MV-4-11 (cell line): ENCODE measurements at places on chromosomes 4 and X.

GRCh38 chrX:13536551-13536950, 32.9 kb upstream of the EGFL6 start:
- no peak for DNase-seq

DNA sequence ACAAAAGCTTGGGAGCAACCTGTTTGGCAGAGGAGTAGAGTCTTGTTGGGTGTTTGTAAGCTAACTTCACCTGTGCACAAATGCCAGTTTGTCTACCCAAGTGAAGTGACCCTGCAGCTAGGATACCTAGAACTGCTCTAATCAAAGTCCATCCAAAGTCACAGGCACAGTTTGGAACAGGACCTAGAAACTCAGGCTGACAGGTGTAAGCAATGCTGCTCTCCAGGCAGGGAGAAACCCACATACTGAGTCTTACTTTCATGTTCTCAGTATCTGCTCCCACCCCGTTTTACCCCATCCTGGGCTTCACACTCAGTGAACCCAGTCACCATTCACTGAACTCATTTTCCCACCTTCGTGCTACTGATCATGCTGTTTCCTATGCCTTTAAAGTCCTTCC, 40.3 kb downstream of the MAML3 start:
- no peak for DNase-seq

DNA sequence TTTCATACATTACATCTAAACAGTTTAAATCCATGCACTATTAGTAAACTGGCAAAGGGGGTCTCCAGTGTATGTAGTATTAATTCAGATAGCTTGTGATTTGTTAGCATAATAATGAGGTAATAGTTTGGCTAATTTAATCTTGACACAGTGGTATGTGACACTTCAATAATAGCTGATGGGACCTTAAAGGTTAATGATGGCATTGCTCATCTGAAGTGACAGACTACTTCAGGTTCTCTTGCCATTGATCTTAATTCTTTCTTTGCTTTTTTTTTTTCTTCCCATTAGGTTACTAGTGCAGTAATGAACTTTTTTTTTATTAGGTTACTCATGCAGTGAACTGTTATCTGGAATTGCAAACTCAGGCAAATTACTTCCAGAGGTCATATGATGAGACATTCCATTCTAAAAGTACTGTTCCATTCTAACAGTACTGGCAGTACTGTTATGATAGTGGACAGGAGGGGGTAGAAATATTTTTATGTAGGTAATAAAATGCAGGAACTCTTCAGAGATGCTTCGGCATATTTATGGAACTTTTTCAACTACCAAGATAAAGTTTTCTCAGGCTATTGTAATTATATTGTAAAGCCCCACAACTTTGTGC, 911.3 kb upstream of the LCORL start:
- DNase-seq, result no peak

DNA sequence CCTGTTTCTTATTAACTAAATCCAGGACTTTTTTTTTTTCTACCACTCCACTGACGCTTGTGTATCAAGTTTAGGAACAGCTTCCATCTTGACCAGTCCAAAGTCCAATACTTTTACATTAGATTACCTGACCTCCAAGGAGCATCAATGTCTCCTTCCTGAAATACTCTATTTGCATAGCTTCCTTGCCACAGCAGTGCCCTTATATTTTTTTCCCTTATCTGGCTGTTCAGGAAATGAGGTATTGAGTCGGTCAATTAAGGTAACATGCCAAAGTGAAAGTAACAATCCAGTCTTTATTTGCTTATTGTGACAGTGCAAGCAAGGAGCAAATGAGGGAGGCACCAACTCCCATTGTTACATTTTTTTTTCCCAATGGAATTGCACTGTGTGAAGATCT, 730.8 kb upstream of the NDST4 start:
- DNase-seq, result no peak

DNA sequence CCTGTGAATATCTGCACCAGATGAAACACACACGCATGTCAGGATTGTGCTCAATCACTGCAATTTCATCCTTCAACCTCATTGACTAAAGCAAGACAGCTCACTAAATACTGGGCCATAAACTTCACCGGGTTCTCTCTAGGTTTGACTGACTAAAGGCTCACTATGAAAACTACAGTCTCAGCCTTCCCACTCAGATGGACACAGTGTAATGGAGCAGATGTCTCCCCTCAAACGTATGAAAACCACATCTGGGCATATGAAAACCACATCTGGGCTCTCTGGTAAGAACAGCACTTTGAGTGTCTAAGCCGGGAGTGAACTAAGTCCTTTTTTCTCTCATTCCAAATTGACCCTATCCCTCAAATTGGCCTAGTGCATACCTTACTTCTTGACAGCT, 15.2 kb downstream of the GEMIN8 start:
- DNase-seq, result no peak

- no peak for DNase-seq
Measured at GRCh38 chr4:112371361-112371760, 74.2 kb downstream of the ALPK1 start.

- DNase-seq, result no peak
Measured at GRCh38 chr4:874056-874455, 48.1 kb upstream of the CPLX1 start.

- peak; percentile 85 for DNase-seq
Measured at GRCh38 chrX:45714866-45715265, 514.2 kb upstream of the DIPK2B start.

GRCh38 chr4:23999714-24000469, 110.0 kb upstream of the PPARGC1A start:
- DNase-seq, result no peak

- no peak for DNase-seq
Measured at GRCh38 chr4:150178161-150178560, 99.9 kb downstream of the DCLK2 start.

GRCh38 chr4:107913283-107913899, 18.0 kb upstream of the CYP2U1 start:
- DNase-seq, result peak; percentile 54

DNA sequence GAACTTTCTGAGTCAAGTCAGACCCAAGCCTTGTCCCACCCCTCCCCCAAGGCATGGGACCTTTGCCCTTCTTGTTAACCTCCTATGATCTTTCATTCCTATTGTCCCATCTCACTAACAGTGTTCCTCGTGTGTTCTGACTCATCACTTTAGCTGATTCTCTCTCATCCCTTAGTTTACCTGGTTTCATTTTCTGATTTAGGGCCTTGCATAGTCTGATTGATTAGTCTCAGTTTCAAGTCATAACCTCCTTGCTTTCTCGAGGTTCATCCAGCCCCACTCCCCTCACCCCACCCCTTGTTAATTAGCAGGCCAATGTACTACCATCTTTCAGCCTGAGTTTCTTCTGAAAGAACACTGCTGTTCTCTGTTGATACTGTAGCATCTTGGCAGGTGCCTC, 517.4 kb downstream of the RPA4 start:
- no peak for DNase-seq

- DNase-seq, result no peak
Measured at GRCh38 chr4:106034751-106035150, 139.5 kb downstream of the NPNT start.

GRCh38 chrX:22310779-22311178, 38.1 kb downstream of the CBLL2 start:
- no peak for DNase-seq

DNA sequence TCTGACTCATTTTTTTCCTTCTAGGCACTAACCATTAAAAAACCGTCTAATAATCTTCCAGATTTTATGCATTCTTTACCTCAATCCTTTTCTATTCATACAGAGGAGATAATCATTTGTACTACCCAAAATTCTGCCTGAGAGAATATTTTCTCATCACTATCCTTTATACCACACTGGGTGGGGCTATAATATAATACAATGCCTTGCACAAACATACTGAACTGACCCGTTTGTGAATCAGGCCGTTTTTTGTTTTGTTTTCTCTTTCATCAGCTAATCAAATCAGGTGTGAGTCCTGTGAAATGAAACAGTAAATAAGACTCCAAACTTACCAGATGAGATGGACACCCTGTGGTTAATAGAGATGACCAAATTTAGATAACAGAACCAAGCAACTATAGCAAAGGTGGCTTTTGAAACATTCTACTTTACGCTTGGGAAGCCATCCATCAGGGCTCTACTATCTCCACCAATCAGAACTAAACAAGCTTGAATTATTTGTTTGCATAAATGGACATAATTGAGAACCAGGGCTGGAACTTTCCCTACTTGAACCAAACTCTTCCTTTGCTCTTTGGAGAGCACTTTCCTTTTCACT, 573.0 kb downstream of the GABRG1 start:
- no peak for DNase-seq

DNA sequence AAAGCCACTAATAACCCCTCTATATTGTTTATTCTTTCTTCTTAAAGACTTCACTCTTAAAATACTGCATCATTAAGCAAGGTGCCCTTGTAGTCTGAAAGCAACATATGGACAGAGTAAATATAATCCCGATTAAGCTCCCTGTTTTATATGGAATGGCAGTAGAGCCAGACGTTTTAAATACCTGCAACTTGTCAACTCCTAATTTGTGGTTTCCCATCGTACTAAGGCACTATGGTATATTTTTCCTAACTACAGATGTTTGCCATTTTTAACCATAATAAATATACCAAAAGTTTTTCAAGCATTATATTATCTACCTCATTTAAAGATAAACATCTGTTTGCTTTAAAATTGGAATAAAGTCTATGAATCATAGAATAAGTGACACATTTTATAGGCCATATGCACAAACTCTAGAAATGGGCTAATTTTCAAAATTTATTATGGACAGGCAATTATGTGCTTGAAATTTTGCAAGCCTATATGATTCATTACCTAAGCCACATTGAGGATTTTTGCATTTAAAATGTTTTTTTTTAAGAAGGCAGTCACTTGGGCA, 194.6 kb downstream of the FRMPD4 start:
- DNase-seq, result no peak

DNA sequence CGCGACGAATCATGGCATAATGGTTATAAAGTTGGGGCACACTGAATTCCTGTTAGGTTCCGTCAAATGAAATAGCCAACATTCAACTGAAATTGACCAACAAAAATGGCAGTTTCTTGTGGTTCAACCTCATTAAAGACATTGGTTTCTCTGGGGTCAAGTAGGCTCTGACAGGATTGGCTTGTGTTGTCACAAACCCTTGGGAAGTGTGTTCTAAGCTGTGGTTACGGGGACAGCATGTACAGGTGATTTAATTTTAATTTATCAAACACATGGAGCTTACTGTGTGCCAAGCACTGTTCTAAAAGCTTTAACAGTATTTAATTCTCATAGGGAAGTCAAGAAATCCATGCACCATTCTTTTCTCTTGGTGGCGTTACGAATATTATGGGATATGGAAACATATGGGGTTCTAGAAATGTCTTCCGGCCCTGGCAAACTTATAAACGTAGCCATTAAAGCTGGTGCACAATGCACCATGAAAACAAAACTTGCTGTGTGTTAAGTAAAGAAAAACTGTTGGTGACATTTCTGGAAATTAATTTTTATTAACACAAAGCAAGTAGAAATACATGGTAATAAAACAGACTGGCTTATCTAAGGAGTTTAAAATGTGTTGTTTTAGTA, 891 bp downstream of the XK start:
- DNase-seq, result peak; percentile 0

DNA sequence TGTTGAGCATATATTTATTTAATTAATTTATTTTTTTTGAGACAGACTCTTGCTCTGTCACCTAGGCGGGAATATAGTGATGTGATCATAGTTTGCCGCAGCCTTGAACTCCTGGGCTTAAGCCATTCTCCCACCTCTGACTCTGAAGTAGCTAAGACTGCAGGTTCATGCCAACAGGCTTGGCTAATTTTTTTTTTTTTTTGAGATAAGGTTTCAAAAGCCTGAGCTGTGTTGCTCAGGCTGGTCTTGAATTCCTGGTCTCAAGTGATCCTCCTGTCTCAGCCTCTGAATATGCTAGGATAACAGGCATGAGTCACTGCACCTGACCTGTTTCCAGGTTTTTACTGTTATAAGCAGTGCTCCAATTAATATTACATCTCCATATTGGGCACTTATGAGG, 4.8 kb downstream of the ADD1 start:
- DNase-seq, result no peak

DNA sequence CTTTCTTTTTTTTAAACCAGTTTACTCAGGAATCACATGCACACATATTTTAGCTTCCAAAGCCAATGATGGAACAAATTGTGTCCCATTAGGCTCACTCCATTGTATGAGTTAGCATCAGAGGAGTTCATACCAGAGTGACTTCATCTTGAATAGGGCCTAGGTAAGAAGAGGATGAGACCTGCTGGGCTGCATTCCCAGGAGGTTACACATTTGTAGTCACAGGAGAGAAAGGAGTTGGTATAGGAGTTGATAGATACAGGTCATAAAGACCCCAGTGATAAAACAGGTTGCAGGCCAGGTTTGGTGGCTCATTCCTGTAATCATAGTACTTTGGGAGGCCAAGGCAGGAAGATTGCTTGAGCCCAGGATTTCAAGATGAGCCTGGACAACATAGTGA, 9.3 kb downstream of the PDGFRA start:
- DNase-seq, result no peak

DNA sequence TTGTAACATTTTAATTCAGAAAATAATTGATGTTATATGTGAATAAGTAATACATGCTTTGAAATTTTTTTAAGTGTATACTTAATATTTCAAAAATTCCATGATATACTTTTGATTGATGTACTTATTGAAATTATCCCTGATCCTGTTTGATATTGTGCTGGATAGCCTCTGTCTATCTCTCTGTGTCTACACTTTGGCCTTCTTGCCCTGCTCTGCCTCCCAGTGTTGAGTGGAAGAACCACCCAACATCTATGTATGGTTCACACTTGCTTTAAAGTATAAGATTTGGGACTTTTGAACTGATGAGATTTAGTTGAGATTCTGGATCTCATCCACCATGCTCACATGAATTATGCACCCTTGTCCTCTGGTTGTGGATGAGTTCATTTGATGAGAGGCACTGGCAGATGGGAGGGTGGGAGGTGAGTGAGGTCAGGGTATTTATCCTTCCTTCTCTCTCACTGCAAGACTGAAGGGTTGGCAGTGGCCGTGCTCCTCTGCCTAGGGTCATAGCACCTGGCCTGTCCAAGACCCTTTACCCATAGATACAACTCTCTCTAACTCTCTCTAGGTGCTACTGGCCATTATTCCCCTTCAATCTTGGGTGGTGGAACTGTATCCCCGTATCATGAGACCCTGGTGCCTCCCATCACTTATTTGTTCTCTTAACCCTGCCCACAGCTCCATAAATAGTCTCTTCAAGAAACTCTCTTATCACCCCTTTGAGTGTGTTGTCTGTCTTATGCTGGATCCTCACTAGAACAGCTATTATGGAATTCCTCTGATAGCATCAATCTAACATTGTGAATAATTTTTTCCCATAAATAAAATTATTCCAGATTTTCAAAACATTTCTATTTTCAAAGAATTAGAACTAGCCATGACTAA, 75.2 kb downstream of the CORIN start:
- DNase-seq, result no peak

- DNase-seq, result peak; percentile 48
Measured at GRCh38 chr4:17531538-17532285, 16.7 kb downstream of the CLRN2 start.

DNA sequence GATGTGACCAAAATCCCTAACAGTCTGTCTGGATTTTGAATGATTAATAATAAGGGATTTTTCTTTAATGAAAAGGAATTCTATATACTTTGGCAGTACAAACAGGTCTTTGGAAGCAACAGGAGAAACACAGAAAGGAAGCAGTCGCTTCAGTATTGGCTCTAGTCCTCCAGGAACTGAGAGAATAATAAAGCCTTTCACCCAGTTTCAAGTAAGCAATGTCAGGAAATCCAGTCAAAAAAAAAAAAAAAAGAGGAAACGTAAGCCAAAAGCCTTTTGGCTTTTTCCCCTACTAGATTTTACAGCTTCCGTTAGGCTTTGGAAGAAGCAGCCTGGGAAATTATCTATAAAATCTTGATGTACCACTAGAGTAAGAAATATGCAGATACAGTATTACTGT, 61.7 kb upstream of the HDAC8 start:
- no peak for DNase-seq
